Activated CD4-positive, alpha-beta T cell treated with anti-CD3 and anti-CD28 coated beads, Interleukin-2, amount 10 ng/mL, durations not matched to agents 7 days and 5 days (primary cell): ENCODE measurements at places on chromosomes 6 and 20. TPM values are rescaled to one million over a fixed set of nuclear protein-coding genes. Genes with fewer than 3 reads are reported as not detected.

The SLC17A2 gene
- total RNA-seq: not detected

The C6orf141 gene
- 0.83 TPM for total RNA-seq

The MRPS26 gene
- 30.6 TPM for total RNA-seq

The OPN5 gene
- total RNA-seq: not detected

The RNF182 gene
- total RNA-seq: not detected

The C6orf132 gene
- not detected for total RNA-seq

The MOG gene
- total RNA-seq: not detected

The SF3B5 gene
- total RNA-seq: 141 TPM

The DEFB132 gene
- not detected for total RNA-seq

The APCDD1L gene
- not detected for total RNA-seq

The DOK5 gene
- total RNA-seq: not detected

The PPIL6 gene
- total RNA-seq: 0.17 TPM

The PROKR2 gene
- total RNA-seq: not detected

The RAB44 gene
- 0.15 TPM for total RNA-seq

The KCNK16 gene
- not detected for total RNA-seq
